ENCODE measurements at places on chromosomes 12 and 14.

DNA sequence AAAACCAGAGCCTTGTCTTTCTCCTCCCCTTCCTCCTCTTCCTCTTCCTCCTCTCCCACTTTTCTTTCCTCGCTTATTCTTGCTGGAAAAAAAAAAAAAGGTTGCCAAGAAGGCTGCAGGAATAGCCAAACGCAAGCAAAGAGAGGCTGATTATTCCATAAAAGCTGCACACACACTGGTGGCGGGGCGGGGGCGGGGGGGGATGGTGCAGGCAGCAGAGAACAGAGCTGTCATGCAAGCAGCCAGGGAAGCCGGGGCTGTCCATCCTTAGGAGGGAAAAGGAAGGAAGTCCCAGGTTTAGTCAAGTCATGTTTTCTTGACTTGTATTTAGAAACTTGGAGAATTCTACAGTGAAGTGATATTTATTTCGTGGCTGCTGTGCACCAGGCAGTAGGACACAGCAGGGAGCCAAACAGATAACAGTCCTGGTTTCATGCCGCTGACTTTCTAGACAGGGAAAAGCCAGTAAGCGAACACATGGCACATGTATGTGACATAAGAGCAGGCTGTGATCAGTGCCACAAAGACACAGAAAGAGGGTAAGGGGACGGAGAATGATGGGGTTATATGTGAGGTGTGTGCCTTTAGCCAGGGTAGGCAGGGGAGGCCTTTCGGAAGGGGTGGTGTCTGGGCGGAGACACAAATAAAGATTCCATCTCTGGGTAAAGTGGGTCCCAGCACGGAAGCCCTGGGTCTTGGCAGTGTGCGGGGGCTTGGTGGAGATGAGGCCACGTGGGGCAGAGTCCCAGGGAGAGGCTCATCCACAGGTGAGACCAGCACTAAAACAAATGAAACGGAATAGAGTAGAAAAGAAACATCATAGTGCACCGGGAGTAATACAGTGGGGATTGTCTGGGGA is 56.6 kb upstream of the SCN8A start:
- DNase-seq, result no peak

DNA sequence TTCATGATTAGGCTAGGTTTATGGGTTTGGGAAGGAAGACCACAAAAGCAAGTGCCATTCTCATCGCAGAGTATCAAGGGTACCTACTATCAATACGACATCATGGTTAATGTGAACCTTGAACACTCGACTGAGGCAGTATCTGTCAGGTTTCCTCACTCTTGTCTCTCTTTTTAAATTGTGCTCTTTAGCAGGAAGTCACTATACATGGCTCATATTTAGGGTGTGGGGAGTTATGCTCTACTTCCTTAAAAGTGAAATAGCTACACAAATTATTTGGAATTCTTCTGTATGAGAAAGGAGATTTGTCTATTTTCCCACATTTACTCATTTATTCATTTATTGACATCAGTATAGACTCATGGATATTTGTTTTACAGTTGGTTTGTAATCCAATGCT is 5.9 kb upstream of the CLEC4E start:
- no peak for DNase-seq

GRCh38 chr12:20475542-20475941 is 107.2 kb downstream of the PDE3A start:
- no peak for DNase-seq

DNA sequence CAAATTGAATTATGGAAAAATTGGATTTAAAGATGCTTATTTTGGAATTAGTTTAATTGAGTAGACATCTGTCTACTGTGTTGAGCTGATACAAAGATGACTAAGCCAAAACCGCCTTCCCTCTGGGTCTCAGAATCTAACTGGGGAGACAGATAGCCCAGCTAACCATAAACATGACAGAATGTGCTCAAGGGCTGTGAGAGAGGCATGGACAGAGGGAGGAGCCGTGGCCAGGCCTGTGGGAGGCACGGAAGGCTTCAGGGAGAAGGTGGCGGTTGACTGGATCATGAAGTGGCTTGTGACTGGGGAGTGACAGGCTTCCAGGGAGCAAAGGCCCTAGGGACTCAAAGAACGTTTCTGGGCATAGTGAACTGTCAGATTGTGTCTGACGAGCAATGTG is 74.6 kb downstream of the DACT1 start:
- no peak for DNase-seq

DNA sequence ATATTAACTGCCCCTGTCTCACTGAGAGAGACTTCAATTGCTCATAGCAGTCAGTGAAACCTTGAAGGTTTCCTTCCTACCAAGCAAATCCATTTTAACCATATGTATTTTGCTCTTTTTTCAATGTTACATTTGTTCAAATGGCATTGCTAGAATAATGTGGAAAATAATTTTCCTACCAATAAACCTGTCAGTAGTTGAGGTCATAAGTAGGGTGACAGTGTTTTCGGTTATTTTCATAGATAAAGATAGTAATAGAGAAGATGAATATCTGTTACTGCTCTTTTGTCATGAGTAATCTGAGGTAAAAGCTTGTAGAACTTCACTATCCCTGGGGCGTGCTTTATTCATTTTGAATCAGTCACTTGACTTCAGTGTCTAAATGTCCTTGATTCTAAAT is 32.6 kb downstream of the EID3 start:
- no peak for DNase-seq

DNA sequence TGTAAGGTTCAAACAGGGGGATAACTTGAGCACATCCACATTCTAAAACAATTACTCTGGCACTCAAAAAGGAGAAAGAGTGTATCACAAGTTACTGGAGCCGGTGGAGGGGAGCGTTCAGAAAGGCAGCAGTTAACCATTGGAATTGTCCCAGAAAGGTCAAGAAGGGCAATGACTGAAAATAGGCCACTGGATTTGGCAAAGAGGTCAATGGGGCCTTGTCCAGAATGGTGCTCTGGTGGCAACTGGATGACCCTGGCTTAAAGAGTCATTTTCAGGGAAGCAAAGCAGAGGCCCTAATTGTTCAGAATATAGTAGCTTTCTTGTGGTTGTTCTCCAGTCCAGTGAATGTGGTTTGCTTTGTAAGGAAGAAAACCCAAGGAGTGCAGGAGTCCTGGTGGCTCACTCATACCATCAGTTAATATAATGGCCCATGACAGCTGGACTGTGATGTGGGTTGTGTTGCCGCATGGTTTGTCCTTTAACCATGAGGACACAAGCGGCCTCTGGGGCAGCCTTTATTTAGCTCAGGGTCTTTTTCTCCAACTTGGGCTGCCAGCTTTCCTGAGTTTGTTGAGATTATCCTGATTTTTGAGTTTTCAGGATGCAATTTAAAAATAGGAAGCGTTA is 142.8 kb upstream of the PELI2 start:
- DNase-seq, result peak; percentile 90

All from renal cortical epithelial cell (primary cell).